ENCODE measurements at places on chromosomes 4 and X.

DNA sequence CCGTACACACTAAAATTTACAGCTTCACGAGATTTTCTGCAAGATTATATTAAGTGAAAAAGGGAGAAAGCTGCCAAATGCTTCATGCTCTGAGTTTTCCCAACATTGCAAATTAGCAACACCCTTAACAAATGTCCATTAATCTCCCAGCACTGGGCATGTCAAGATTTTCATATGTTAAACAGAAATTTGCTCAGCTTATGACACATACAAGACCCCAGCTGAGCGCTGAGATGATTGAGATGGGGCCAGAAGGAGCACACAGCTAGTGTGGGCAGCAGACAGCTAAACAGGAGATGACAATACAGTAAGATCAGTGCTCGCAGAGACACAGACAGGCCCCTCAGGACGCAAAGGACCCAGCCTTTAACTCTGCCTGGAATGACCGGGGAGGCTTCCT lies 208.8 kb downstream of the STK32B start:
- DNase-seq = no peak

DNA sequence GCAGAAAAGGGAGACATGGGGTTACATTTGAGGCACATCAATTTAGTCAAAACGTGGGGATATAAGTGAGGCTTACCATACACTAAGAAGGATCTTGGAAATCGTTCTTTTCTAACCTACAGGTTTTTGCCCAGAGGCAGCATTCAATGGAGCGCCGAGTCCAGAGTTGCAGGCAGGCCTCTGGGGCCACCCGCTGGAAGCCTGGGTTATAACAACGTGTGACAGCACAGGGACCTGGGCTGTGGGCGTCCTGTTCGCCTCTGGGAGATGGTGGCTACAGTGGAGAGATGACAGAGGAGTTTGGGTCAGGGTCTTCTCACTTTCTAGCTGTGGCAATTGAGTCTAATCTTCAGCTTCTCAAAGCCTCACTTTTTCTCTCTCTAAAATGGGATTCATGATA lies 53.9 kb downstream of the ENPP6 start:
- no peak for DNase-seq

DNA sequence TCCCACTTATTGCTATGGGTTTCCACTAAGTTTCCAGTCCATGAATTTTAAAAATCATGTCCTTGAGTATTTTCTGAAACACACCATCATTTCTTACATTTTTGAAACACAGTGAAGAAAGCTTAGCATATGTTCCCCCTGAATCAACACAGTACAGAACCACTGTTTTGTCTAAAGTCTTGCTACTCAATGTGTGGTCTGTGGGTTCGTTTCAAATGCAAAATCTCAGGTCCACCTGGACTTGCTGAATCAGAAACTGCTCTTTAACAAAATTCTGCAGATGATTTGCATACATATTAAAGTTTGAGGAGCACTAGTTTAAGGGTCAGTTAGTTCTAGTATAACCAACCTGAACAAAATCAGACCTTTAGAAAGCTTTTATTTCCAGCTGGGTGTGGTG lies 60.4 kb downstream of the SUPT20HL2 start:
- DNase-seq = no peak

- DNase-seq = no peak
These were observed 13.5 kb downstream of the LIAS start for GRCh38 chr4:39472396-39472795.

- no peak for DNase-seq
These were observed 52.7 kb downstream of the TMEM131L start for GRCh38 chr4:153518637-153519389.

DNA sequence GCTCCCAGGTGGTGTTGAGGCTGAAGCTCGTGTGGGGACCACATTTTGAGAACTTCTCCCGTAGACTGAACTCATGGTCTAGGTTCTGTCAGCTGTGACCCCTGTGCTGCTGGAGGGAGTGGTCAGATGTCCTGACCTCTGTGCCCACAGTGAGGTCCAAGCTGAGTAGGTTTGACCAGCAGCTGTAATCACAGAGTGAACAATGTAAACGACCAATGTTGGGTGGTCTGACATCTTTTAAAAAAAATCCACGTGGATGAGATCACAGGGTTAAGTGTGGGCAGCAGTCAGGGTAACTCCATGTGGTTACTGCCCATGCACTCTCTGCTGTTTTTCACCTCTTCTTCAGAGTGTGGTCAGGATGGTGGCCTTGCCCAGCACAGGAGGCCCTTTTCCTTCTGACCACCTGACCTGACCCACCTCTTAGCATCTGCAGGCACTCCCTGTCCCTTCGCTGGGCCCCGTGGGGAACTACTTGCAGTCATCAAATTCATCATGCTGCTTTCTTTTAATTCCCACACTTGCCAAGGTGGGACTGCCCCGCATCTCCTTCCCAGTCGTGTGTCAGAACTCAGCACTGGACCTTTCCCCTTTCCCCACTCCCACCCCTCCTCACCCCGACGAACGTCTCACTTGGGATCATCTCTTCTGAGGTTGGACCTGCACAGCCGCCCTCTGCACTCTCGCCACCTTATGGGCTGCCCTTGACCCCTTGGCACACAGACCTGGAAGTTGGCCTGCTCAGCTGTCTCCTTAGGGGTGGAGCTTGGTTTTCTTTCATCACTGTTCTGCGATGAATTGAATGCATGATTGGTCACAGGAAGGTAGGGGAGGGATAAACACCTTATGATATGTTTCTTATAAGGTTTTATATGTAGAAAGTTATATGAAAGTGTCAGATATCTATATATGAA lies 120.1 kb downstream of the PTTG2 start:
- no peak for DNase-seq
